ENCODE measurements at places on chromosomes 5 and 9.

DNA sequence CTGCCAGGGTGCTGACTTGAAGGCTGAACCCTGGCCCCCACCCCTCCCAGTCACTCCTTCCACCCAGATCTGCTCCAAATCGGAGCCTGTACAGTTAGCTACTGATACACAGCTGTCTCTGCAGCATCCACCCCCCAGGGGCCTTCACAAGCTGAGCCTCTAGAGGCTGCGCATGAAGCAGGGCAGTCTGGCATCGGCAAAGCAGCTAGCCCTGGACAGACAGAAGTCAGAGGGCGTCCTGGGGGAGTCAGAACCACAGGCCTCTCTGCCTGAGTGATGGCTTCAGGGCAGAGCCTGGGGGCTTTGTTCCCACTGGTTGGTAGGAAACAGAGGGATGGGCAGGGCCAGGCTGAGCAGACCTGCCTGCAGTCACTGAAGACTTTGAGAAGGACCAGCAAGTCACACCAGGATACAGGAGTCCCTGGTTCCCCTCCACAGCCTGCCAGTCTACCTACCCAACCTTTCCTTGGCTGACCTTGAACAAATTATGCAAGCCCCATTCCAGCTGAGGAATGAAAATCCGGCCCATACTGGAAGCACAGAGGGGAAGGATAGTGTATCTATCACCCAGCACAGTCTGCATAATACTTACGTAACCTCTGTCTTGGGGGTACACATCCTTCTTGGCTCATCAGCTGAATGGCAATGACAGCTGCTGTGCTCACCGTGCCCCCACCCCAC lies 8.8 kb downstream of the VDAC1 start:
- no peak for DNase-seq

GRCh38 chr9:96514108-96514799 lies 64.3 kb downstream of the HABP4 start:
- no peak for DNase-seq

DNA sequence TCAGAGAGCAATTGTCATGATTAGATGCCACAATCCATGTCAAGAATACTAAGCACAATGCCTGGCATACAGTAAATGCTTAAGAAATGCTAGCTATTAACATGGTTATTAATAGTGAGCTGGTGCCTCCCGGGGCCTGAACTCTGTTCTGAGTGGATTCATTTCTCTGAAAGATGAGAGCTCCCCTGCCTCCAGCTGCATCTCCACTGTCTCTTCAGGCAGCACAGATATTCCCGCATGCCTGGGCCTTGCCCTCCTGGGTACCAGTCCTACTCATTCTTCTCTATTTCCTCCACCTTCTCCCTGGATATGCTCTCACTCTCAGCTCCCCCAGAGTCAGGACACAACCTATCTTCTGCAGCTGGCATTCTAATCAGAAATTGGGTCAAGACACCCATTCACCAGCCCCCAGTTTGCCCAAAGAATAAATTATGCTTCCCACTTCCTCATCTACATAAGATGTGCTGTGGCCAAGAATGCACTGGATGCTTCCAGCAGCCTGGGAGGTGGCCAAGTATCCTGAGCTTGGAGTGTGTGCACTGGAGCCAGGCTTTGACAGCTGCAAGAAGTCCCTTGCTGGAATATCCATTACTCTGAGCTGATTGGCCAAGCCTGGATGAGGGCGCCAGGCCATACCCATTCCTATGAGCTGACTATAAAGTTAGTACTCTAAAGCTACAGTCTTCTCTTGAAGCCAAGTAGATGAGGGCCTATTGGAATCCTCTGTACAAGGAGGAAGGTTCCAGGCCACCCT lies 669.0 kb downstream of the ACTL7B start:
- DNase-seq, result no peak

DNA sequence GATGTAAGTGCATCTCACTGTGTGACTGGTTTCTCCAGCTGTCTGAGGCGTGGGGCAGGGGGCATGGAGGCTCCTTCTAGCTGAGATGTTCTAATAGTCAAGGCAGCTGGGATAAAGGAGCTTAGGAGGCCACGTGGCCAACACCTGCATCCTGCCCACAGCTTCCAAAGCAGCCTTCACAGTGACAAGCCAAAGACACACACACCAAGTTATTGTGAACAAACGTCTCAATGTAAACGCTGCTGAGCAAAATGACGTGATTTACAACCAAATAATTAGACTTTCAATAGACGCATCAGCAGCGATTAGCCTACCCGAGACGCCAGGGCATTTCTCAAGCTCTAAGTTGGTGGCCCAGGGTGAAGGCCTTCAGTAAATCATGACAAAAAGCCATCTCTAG lies 23.2 kb upstream of the SLC25A51 start:
- DNase-seq, result no peak

DNA sequence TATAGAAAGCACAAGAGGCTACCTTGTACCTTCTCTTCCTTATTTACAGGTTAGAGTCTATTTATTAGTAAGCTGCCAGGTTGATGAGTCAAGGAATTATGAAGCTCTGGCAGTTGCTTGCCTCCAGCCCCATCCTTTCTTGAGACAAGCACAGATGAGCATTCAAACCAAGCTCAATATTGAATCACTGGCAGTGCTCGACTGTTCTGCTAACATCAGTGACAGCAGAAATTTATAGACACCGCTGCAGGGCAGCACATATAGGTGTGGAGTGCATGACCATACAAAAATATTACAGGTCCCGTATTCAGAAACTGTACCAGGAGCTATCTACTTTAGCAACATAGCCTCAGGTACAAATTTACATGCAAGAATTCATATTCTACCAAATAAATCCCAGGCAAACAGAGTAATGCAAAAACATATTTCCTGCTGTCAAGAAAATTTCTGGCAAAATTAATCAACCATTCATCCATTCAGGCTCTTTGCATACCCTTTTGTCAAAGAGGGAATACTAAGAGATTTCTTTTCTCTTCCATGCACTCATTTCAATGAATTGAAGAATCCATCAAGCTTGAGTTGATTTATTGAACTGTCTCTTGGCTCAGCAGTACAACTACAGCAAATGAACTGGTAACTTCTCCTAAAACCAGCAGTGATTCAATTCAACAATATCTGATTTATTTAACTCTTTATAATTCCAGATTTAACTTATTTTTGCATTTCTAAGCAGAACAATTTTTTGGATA lies 26.9 kb upstream of the PCA3 start:
- DNase-seq, result no peak

DNA sequence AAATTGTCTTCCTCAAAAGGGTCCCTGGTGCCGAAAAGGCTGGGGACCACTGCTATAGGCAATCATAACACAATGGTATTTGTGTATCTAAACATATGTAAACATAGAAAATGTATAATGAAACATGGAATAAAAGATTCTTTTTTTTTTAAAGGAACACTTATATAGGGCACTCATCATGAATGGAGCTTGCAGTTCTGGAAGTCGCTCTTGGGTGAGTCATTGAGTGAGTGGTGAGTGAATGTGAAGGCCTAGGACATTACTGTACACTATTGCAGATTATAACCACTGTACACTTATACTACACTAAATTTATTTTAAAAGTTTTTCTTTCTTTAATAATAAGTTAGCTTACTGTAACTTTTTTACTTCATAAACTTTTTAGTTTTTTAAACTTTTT lies 176.4 kb downstream of the ARRDC3 start:
- DNase-seq, result no peak

DNA sequence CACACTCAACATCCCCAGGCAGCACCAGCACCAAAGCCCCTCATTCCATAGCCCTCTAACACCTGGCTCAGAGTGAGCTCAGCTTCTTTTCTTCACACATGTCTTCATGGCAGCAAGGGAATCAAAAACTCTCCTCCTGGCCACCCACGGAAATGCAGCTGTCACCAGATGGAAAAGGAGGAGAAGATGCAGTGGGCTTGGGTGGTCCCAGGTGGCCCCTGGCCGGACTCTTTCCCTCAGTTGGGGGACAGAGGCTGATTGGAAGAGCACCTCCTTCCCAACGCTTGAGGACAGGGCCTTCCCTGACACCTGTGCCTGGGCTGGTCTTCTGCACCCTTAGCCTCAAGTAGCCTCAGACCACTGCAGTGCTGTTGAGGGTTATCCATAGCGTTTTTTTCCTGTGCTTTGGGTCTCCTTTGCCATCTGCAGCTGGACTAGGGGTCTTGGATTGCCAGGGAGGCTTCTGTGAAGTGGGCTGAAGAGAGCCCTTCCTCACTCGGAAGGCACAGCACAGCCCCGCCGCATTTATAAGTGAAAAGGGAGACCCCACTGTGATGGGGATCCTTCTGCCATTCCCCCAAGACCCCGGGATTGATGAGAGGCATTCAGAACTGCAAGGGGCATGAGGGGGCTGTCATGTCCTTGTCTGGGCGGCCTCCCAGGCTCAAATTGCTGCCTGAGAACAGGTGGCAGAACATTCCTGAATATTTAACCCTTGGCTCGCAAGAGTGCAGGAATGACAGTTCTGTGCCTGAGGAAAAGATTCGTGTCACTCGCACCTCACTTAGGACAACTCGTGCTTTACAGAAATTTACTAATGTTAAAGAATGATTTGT lies 200.0 kb downstream of the AUH start:
- no peak for DNase-seq

- no peak for DNase-seq
Measured at GRCh38 chr9:104075801-104076753, 18.0 kb upstream of the SMC2 start.
